ENCODE measurements at places on chromosomes 5 and 9.

- no peak for DNase-seq
Observed at GRCh38 chr5:128633901-128634300, 95.9 kb upstream of the FBN2 start.

DNA sequence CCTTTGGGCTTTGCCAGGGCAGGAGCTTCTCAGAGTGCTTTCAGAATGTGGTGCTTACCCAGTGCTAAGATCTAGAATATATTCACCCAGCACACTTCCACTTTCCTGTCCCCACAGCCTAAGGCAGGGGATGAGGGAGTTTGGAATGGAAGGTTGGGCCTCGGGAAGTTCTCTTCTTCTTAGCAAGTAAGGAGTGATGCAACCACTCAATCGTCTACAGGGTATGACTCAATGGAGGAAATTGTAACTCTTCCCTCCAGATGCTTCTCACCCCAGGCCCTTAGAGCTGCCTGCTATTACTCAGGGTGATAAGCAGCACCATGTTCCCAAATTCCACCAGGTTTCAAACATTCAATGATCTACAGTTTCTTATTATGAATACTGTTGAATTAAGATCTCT, 30.8 kb upstream of the AGGF1 start:
- DNase-seq, result no peak

DNA sequence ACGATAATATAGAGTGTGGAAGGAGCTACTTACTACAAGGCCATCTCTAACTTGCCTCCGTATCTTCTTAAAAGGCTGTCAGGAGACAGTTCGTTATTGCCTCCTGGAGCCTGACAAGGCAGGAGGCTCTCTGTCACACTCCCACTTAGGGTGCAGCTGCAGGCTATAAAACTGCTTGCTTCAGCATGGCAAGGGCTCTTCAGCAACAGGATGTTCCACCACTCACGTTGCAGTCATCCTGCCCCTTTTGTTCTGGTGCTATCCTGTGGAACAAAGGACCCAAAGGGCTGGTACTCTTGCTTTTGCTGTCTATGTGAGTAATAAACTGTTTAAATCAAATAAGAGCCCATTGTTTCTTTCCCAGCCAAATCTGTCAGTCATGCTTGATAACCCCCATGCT, 508.9 kb downstream of the NTRK2 start:
- no peak for DNase-seq

DNA sequence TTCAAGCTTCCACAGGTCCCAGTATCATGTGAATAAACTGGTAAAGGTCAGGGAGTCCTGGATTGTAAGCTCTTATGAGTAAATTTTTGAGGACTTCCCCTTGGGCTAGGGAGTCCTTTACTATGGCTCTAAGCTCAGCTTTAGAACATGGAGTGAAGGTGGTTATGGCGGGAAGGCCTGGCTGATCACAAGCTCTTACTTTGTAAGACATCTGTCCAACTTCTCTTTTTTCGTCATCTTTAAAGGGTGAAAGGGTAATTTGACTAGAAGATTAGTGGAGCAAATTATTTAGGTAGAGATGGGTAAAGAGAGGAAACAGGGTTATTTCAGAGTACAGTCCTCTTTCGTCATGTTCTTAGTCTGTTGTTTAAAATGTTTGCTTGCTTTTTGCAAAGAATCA, 155.4 kb downstream of the AOPEP start:
- no peak for DNase-seq

DNA sequence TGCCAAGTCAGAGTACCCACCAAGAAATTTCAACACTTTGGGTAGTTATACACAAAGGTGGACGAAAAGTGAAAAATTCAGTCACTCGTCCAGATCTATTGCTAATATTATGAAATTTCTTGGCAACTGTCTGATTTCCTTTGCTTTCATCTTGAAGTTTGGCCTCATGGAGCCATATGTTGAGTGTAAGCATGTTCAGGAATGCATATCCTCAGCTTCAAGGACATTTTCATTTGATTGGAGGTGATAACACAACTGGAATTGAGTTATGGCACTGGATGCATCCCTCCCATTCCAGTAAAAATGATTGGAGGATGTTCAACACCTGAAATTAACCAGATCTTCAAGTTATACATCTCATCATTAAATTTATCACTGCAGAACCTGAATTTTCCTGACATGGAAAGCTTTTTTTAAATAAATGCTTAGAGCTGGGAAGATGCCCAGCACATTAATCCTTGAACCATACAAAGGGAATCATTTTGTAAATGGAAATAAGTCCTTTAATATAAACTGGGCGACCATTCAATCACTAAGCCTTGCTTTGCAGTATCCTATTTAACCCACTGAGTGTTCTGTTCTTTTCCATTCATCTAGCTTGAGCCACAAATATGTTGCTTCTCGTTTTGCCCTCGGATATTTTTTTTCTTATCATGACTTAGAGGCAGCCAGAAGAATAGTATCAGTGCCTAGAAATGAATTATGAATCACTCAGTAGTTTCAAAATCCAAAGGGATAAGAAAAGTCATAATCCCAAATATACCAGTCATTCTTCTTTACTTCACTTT, 273.7 kb upstream of the PIK3R1 start:
- no peak for DNase-seq

DNA sequence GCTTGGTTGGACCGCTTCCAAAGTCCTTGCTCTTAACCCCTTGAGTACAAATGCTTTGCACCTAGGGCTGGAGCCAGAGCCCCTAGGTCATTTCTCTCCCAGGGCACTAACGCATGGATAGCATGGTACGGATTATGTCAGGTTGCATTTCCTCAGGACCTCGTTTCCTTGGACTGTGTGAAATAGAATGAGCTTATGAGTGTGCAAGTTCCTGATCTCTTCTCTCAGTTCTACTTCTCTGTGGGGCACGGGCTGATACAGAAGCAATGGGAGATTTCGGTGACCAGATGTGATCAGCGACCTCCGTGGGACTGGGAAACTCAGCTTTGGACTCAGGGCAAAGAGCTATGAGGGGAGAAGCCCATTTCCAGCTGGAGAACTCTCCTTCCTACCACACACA, 14.2 kb downstream of the SPARC start:
- DNase-seq, result no peak

- no peak for DNase-seq
Observed at GRCh38 chr5:100576217-100576751, 41.1 kb downstream of the FAM174A start.

GRCh38 chr9:113574441-113575262, 111.1 kb downstream of the RGS3 start:
- DNase-seq, result no peak

DNA sequence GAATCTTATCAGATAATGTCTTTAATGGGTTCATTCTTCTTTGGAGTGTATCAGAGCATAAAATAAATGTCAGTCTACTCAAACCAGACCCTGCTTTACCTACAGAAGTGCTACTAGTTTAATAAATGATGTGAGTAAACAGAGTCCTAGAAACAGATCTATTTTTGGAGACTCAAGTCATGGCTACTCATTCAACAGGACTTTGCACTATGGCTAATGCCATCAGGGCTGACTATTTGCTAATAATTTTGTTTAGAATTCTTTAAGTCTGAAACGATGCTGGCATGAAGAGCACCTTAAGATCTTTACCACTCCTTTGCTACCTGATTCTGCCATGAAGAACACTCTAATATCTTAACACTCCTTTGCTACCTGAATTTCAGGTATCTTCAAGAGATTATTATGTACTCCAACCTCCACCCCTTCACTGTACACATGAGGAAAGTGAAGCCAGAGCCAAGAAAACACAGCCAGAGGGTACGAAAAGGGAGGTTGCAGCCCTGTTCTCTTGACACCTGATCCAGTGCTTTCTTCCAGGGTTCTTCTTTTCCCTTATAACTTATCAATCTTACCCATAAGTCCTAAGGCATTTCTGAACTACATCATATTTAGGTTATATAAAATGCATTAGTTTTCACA, 62.4 kb downstream of the ZNF608 start:
- DNase-seq, result no peak

DNA sequence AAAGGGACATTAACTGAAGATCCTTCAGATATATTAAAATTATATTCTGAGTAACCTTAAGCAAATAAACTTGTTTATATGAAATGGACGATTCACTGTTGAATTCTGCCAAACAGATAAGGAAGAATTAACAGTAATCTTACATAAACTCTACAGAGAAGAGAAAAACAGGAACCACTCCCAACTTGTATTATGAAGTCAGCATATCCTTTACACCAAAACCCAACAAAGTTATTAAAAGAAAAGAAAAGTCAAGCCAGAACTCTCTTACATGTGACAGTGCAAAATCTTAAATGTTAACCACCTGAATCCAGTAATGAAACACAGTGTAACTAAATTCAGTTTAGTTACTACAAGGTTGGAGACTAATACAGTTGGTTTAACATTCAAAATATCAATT, 185.8 kb downstream of the DEPDC1B start:
- DNase-seq, result no peak

DNA sequence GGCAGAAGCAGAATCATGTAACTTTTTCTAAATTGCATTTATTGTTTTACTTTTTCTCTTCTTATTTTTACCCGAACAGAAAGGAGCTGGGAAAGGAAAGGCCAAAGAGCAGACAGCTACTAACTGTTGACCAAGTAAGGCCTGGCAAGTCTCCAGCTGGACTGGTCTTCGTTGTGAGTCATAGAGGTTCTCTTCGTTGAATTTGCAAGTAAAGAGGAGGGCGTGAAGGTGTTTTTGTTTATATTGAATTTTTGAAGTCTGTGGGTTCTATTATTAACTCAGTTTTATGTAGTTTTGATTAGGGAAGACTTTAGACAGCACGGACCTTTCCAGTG, 416.5 kb upstream of the CCNH start:
- DNase-seq, result no peak

DNA sequence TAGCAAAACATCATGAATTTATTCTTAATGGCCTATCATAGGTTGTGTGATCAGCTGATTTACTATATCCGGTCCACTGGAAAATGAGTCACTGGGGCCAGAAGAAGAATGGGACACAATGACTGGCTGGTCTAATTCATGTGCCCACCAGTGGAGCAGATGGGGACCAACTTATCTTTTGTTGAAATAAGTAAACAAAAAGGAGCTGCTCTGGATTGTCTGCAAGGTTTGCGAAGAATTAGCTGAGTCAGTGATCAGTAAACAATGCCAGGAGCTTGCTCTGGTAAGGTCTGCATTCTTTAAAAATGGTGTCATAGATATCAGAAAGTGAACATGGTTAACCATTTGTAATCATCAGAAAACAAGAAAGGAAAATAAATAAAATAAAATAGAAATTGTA, 128.0 kb downstream of the RASEF start:
- no peak for DNase-seq

DNA sequence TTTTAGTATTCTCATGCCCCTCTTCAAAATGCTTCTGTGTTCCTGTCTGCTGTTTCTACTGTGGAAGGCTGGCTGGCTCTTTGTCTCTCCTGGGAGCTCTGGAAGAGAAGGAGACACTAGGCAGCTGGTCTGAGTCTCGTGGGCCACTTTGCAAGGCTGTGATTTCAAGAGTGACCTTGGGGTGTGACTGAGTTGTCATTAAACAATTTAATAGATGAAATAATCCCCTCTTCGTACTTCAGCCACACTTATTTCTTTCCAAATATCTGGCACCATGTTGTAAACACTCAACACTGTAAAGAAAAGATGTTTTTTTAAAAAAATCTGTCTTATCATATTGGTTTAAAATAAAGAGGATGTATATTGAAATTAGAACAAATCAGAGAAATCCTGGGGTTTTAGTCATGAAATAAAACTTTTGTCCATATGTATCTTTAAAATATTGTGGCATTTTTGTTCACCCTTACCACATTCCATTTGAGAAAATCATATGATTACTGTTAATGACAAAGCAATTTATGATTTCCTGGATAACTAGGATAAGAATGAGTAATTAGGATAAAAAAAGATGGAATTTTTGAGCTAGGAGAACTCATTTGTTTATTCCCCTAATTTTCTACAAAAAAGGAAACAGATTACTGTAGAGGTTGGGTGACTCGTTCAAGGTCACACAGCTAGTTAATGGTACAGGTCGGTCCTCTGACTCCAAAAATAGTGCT, 200.8 kb downstream of the MAT2B start:
- no peak for DNase-seq

DNA sequence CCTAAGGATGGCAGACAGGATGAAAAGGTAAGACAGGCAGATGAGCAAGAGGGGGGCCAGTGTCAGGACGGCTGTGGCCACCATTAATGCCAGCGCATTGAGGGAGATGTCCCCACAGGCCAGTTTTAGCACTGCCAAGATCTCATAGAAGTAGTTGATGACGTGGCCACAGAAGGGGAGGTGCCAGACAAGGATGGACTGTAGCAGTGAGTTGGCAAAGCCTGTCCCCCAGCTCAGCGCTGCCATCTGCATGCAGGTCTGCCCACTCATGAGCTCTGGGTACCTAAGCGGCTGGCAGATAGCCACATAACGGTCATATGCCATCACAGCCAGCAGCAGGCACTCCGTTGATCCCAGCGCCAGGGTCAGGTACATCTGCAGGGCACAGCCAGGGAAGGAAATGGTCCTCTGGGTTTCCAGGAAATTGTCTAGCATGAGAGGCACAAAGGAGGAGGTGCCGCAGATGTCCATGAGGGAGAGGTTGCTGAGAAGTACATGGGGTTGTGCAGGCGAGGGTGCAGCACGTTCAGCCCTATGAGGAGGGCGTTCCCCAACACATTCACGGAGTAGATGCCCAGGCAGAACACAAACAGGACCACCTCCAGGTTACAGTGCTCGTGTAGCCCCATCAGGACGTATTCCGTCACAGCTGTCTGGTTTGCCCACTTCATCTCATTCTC, 10.8 kb downstream of the OR13J1 start:
- DNase-seq, result no peak

- no peak for DNase-seq
Observed at GRCh38 chr9:98477884-98478283, 222.4 kb upstream of the TBC1D2 start.

DNA sequence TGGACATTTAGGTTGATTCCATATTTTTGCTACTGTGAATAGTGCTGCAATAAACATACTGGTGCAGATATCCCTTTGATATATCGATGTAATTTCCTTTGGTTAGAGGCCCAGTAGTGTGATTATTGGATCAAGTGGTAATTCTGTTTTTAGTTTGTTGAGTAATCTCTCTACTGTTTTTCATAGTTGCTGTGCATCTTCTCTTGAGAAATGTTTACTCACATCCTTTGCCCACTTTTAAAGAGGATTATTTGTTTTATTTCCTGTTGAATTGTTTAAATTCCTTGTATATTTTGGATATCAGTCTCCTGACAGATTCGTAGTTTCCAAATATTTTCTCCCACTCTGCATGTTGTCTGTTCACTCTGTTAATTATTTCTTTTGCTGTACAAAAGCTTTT, 352.6 kb upstream of the TARS1 start:
- no peak for DNase-seq

DNA sequence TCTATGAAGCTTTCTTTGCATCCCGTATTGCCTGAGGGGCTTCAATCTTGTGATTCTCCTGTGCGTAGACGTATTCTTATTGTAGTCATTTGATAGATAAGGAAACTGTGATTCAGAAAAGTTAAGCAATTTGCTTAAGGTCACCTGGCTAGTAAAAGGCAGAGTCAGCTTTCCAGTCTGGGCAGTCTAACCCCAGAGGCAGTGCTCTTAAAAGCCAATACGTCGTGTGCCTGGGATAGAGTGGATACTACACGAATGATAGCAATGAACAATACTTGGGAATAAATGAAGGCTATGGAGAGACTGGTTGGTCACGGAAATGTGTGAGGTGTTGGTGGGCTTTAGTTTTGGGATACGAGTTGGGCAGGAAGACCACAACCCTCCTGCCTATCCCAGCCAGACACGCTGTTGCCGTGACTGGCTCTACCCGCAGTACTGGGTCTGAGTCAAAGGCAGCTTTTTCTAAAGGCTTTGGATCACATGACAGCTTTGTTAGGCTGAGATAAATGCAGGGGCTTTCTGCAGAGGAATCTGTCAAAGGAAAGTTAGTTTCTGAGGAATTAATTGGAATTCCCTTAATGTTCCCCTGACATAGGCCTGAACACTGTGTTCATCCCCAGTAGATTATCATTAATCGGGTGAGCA, 302.6 kb downstream of the KIF4B start:
- DNase-seq, result no peak
